ENCODE measurements at places on chromosomes 13 and 19.

DNA sequence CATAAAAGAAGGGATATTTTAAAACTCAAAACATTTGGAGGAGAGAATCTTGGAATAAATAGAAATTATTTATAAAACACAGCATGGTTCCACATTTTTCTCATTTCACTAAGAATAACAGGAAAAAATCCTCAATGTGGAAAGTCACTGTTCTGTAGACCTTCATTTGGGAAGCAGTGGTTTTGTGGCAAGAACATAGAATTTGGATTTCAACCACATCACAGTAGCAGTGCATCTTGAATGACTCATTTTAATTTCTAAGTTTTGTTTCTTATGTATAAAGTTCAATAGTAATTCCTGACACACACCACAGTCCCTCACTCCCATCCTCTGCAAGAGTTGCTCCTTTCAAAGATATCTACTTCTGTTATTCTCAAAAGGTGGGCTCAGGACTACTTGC is 264.0 kb downstream of the ENOX1 start:
- no peak for DNase-seq

DNA sequence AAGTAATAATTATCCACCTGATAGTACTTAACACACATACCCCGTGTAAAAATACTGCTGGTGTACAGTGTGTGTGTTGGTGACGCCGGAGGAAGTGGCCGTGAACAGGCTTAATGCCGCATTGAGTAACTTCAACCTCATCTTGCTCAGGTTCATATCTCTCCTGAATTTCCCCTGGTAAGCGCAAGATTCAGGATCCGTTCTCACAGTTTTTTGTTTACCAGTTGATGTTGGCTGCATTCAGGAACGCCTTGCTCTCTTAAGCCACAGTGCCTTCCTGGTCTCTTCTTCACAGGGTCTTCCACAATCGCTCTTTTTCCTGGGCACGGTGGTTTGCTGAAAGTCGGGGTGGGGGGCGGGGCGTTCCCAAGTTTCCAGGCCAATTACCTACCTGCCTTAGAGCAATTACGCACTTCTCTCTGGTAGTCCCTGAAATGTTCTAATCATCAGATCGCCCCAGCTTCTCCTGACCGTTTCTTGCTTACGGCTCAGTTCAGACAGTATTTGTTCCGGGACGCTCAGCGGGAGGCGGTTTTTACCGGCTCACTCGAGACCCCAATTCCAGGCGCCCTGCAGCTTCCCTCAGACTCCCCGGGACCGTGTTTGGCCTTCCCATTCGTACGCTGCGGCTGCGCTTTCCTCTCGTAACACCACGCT is 706 bp upstream of the DNAJC3 start:
- DNase-seq = no peak

DNA sequence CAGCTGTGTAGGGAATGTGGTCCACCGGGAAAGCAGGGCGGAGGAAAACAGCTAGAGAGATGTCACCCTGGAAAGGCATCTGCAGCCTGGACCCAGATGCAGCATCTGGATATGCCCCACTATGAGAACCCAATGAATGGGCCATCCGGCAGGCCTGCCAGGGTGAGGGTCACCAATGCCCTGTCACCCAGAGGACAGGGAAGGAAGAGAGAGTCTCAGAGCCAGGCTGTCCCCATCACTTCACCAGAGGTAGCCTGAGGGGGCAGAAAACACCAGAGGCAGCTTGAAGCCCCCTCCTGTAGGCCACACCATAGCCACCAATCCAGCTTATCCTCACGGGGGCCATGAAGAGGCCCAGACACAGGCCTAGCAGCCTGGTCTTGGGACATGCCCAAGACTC is 118.8 kb downstream of the TUBA3C start:
- no peak for DNase-seq

DNA sequence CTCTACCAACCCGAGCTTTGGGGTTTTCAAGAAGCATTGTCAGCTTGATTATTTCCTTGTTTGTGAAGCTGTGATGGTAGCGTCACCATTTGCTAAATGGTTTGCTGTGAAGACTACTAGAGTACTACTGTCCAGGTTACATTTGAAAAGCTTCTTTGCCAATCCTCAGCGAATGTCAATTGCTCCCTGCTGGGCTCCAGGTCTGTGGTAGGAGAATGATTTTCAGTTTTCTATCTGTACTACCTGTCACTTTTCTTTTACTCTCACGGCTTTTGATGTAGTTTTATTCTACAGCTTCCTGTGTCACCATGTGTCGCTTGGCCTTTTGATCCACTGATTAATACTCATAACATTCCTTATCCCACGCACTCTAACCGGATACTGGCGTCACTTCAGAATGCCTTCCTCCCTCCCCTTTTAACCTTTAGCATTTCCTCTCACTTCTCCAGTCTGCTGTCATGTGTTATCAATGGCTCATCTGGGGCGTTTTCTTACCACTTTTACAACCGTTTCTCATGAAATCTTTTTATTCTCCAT is 7.5 kb upstream of the GPR183 start:
- no peak for DNase-seq

DNA sequence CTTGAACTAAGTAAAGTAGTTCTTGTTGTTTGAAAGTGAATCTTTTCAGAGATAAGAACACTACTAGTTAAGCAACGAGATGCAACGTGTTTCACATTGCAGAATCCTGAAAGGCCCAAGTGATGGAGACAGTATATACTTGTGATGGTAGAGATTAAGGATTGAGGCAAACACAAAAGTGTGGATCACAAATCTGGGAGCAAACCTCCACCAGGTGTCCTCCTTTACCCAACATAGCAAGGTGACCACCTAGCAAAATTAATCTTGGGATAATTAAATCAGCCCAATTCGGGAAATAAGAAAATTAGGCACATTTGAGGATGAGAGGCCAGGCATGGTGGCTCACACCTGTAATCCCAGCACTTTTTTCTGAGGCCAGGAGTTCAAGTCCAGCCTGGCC is 563.9 kb downstream of the DACH1 start:
- DNase-seq = no peak

- no peak for DNase-seq
These were observed 549 bp downstream of the ZNF583 start for GRCh38 chr19:56404705-56405056.

GRCh38 chr13:40292108-40292507 is 374.3 kb downstream of the FOXO1 start:
- no peak for DNase-seq

DNA sequence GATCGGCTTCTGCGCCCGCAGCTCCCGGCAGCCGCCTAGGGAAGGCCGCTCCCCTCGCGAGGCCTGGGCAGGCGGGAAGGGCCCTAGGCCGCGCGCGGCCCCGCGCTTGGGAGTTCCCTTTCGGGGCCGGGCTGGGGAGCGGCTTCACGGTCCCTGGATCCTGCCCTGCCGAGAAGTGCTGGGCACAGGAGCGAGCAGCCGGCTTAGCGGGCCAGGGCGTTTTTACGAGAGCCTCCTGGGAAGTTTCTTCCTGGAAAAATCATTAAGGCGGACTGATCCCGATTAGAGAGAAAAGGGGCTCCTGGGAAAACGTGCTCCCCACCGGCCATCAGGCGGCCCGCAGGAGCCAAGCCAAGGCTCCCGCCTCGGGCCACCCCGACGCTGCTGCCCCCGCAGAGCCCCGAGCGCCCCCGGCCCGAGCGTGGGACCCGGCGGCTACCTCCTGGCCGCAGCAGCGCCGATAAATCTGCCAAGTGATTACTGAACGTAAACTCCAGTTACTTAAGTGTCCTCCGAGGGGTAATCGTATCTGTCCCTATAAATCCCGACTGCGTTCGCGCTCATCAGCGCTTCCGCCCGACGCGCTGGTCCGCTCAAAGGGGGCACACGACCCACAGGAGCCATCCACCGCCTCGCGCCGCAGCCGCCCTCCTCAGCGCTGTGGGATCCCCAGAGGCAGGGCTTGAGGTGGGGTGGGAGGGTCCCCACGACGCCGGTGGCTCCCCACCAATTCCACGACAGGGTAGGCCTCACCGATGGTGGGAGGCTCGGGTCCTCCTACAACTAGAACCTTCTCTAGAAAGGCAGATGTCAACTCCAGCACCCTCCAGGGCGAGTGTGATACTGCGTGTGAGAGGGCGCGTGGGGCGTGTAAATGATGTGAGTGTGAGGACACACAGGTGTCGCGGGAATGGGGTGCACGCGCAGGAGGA is 2.8 kb downstream of the ZIC5 start:
- no peak for DNase-seq

GRCh38 chr13:31089649-31090048 is 72.1 kb downstream of the HSPH1 start:
- no peak for DNase-seq

DNA sequence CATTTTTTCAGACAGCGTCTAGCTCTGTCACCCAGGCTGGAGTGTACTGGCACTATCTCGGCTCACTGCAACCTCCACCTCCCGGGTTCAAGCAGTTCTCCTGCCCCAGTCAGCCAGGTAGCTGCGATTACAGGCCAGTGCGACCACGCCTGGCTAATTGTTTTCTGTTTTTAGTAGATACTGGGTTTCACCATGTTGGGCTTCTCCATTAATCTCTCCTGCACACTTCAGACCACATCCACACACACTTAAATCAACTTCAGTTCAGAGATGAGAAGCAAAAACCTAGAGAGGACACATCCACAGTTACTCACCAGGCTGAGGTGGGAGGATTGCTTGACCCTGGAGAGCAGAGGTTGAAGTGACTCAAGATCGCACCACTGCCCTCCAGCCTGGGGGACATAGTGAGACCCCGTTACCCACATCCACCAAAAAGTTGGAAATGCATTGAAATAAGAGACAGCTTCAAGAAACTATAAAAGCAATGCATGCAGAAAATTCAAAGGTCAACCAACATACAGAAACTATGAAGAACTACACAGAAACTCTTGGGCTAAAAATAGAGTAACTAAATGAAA is 42.3 kb downstream of the ZNF611 start:
- no peak for DNase-seq
